Posterior cingulate gyrus (tissue), 11 donors: ENCODE measurements at places on chromosomes 13 and 19.

DNA sequence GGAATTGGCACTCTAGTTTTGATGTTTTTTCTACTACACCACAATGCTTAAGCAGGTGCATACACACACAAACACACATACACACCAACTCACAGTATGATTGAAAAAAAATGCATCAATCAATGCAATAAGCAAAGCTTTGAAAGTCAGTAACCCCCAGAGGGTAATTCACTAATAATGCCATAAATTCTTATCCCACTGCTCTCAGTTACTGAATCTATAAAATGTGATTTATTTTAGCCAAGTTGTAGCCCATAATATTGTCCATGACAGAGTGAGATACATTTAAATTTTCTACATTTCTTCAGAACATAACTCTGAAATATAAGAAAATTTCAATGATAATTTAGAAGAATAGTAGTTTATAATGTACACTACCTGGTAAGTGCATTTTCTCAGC, 87.9 kb downstream of the LIG4 start:
- DNase-seq = no peak

DNA sequence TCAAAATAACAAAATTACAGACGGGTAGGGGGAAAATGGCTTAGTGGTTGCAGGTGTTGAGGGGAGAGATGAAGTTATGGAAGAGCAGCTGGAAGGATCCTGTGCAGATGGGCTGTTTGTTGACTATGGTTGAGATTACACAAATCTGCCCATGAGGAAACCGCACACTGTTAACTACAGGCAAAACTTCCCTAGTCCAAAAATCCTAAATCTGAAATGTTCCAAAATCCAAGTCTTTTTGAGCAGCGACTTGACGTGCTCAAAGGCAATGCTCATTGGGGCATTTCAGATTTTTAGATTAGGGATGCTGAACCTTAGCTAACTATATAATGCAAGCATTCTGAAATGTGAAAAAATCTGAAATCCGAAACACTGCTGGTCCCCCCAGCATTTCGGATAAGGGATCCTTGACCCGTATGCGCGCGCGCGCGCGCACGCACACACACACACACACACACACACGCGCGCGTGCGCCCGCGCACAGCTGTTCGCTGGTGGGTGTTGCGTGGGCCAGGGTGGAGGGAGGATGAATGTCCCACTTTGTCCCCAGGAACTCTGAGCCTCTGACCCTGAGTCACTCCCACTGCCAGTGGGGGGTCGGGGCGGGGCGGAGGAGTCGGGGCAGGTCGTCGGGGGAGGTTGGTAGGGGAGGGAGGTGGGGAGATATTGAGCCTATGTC, 6.8 kb downstream of the F2RL3 start:
- no peak for DNase-seq

- no peak for DNase-seq
Observed at GRCh38 chr19:56253737-56254136, 18.8 kb upstream of the EDDM13 start.

- no peak for DNase-seq
Observed at GRCh38 chr19:3161453-3161852, 17.1 kb upstream of the S1PR4 start.

DNA sequence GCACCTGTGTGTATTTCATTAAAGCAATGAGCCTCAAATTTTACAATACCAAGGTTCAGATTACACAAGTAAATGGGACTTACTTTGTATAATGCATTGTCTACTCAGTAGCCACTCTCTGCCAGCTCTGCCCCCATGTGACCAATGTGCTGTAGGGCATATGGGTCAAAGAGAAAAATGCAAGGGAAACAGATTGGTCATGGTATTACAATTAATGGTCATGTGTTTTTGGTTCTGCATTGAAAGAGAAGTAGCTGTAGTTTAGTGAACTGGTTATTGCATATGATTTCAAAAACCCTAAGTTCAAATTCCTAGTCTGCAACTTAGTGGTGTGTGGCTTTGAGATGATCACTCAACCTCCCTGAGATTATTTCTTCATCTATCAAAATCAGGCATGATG, 545.4 kb downstream of the SUCLA2 start:
- no peak for DNase-seq

DNA sequence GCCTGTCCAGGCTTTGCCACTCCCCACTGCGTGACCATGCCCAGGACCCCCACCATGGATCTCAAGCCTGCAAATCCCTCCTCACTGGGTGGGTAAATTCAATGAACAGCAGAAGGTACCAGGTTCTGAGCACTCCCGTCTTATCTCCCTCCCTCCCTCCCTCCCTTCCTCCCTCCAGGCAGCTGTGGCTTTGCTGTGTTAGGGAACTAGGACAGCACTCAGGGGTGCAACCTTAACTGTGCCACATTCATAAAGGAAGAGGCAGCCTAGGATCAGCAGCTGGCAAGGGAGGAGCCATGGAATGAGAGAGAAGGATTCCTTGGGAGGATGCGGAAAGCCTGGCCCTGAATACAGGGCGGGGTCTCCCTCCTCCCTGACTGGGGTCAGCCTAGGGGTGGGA, 5.6 kb downstream of the CEACAM4 start:
- DNase-seq = no peak

- no peak for DNase-seq
Observed at GRCh38 chr13:26962671-26963070, 202.1 kb upstream of the GPR12 start.

DNA sequence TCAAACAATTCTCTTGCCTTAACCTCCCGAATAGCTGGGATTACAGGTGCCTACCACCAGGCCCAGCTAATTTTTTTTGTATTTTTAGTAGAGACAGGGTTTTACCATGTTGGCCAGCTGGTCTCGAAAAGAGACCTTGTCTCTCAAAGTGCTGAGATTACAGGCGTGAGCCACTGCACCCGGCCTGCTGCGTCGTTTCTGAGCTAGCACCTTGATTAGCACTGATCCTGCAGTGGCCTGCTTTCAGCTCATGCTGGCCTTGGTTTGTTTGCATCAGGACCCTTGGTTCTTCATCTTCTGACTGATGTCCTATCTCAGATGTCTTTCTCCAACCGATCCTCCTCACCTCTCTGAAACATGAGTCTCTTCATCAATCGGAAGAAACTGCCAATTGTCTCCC, 4.9 kb upstream of the TFDP1 start:
- no peak for DNase-seq
